ENCODE measurements at places on chromosomes 5 and 9. TPM values are rescaled to one million over a fixed set of nuclear protein-coding genes. Genes with fewer than 3 reads are reported as not detected.

The IL3 gene
- total RNA-seq, result not detected

The LCP2 gene
- total RNA-seq, result 17.4 TPM

The PAPPA gene
- total RNA-seq, result 7.1 TPM

The SEMA5A gene
- 10.3 TPM for total RNA-seq

The CDK5RAP2 gene
- 32.3 TPM for total RNA-seq

The PCDHB8 gene
- total RNA-seq, result not detected

The SLC25A48 gene
- total RNA-seq, result not detected

The C9orf72 gene
- 69.9 TPM for total RNA-seq
